Activated CD8-positive, alpha-beta memory T cell treated with anti-CD3 and anti-CD28 coated beads, Interleukin-2, amount 10 ng/mL, durations not matched to agents 7 days and 5 days (primary cell): ENCODE measurements at places on chromosomes 11 and 22. TPM values are rescaled to one million over a fixed set of nuclear protein-coding genes. Genes with fewer than 3 reads are reported as not detected.

SLCO2B1 gene
- total RNA-seq = not detected

CEP126 gene
- 0.63 TPM for total RNA-seq

OR8K3 gene
- total RNA-seq = not detected

DNA sequence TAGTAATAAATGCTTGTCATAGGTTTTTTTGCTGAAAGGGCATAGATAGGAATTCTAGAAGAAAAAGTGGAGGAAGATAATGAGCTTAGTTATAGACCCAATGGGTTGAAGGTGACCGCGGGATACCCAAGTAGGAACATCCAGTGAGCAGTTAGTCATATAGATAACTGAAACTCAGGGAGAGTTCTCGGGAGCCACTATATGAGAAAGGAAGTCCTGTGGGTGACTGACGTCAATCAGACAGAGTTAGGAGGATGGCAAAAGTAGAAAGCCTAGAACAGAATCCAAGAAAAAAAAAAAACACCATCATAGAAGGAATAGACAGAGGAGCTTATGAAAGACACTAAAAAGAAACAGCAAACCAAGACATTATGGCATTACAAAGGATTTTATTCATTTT lies 1.6 kb upstream of the CNGA4 start:
- DNase-seq = no peak

GRCh38 chr11:45665206-45665932 lies at the start of gene CHST1:
CHST1 (minus strand) TSS chr11:45665622; CDS start chr11:45650923, 14,699 bp downstream.
- DNase-seq = no peak

GRCh38 chr11:46609386-46609785 lies 7.6 kb downstream of the HARBI1 start:
- no peak for DNase-seq

GRCh38 chr11:44408141-44408540 lies 98.2 kb upstream of the ALX4 start:
- no peak for DNase-seq

GRCh38 chr11:92759571-92760214 lies 209.8 kb upstream of the MTNR1B start:
- no peak for DNase-seq

DNA sequence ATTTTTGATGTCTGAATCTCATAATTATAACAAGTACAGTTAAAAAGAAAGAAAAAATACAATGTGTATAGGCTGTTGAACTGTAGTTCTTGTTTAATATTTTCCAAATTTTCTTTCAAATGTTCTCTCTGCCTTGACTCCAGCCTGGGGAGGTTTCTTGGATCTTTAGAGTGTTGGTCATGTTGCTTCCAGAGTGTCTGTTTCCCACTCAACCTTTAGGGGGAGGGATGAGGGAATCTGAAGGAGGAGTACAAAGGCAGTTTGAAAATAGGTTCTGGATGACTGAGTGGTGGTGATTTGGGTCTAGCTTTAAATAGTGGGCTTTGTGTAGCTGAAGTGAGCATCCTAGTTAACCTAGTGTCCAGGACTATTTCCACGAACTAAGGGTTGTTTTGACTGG lies 2.0 kb downstream of the CTNND1 start:
- DNase-seq = no peak

DNA sequence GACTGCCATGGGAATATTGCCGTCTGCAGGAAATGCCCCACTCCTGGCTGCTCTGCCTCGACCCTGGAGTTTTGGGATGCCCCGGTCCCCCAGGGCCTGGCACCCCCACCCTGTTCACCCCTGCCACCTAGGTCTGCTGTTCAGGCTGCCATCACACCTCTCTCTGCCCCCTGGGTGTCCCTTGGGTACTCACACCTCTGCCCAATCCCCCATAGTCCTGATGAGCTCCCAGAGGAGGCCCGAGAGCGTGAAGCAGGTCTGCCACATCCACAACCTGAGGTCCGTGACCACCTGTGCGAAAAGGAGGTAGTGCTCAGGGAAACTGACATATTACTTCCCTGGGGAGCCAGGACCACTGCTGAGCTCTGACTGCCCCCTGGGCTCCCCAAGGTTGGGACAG lies 20.2 kb upstream of the DRICH1 start:
- DNase-seq = no peak

DNA sequence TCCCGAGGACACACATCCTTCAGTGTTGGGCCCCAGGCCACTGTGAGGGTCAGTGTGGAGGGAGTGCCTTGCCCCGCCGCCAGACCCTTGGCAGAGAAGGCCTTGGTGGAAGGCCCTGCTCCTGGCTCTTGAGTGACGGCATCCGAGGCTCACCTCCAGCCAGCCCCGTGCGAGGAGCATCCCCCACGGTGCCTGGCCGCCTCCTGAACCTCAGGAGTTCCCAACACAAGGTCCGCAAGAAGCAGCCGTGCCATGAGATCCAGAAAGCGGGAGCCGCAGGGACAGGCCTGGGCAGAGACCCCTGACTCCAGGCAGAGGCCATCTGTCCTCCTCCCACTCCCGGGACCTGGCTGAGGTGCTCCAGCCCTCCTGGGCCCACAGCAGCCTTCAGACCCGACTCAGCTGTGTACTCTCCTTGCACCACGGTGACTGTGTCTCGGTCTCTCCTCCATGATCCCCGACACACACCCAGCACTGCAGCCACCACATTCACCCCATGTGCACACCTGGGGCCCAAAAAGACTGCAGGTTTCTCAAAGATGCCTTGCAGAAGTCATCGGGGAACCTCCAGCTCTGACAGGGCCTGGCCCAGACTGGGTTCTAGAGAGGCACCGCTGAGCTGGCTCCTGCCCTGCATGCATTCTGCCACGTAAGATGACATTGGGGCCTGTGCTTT lies 870.2 kb downstream of the BRD1 start:
- peak; percentile 35 for DNase-seq

DNA sequence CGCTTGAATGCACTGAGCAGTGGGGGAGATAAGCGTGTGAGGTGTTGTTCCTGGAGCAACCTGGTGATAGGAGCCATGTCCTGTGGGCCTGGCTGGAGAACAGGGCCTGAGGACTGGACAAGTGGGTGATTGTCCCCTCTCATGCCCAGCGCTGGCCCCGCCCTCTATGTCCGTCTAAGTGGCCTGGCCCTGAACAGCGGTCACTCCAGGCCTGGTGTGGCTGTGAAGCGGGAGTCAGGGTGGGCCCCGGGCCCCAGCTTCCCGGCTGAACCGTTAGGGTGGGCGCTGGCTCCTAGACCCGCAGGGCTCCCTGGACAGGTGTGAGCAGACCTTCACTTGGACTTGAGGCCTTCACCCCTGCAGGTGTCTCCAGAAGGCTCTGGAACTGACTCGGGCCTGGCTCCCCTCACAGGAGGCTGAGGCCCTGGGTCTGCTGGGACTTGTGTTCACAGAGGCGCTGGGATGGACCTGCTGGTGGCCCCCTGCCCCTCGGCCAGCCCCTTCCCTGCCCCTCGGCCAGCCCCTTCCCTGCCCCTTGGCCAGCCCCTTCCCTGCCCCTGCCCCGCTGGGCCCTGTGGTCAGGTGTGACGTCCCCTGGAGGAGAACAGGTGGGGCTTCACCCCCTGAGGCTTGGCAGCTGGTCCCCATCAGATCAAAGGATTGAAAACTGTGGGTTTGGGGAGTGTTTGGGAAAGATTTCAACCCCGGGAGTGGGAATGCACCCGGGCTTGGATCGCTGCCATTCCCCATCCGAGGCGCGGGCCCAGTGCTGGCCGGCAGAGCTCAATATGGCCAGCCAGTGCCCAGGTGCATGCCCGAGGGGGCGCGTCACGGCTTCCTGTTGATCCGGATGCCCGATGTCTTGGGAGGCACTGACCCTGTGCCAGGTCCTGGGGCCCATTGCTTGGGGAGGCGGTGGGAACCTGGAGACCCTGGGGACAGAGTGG lies 3.2 kb upstream of the MUC6 start:
- no peak for DNase-seq

DNA sequence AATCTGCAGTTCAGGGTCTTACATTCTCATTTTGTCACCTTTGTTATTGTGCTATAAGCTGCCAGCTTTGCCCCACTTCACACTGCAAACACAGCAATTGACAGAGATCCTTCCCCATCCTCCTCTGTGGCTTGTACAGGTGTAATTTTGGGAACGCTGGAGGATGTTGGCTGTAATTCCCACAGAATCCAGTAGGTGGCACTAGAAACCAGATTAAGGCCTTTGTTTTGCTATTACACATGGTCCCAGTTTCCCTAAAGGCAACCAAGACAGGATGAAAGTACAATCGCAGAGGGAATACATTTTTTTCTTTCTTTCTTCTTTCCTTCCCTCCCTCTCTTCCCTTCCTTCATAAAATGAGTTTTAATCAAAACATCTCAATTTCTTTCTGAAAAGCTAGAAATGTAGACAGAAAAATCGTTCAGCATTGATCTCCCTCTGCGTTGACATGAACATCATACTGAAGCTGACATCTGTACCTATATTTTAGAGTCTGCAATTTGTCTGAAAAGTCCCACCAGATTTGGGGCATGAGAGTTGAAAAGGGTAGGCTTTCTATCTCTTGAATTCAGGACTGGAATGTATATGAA lies 21.3 kb upstream of the NELL1 start:
- peak; percentile 44 for DNase-seq

GRCh38 chr11:68498321-68498720 lies 37.8 kb downstream of the PPP6R3 start:
- no peak for DNase-seq
